ENCODE measurements at places on chromosomes 7 and 10.

- DNase-seq, result no peak
Observed at GRCh38 chr10:33145451-33146188, 187.6 kb upstream of the ITGB1 start.

DNA sequence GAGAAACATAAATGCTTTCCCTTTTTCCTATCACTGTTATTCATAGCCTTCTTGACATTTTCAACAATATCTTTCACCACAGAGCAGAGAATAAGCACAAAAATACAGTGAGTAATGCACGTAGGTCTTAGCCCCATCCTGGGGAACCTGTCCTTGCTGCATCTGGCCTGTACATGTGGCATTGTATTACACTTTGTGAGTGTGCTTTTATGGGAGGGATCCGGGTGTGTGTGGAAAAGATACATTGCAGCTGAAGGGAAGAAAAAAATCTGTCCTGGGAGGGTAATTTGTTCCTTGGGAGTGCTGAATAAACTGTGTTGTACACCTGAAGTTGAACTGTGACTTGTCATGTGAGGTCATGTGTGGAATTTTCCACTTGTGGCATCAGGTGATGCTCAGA, 422.7 kb upstream of the LRGUK start:
- DNase-seq, result no peak

GRCh38 chr10:2990764-2991163, 76.6 kb upstream of the PFKP start:
- no peak for DNase-seq

DNA sequence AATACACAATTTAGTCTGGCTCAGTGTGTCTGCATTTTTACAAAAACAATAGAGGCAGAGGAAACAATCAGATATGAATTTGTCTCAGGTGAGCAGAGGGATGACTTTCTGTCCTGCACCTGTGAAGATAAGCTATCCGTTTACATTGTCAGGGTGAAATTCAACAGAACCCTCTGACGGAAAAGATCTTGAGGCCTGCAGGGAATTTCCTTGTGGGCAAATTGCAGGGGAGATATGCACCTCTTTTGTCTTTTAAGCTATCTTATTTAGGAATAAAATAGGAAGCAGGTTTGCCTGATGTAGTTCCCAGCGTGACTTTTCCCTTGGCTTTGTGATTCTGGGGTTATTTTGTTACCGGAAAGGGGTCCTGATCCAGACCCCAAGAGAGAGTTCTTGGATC, 325.1 kb downstream of the GALNT17 start:
- DNase-seq, result no peak

DNA sequence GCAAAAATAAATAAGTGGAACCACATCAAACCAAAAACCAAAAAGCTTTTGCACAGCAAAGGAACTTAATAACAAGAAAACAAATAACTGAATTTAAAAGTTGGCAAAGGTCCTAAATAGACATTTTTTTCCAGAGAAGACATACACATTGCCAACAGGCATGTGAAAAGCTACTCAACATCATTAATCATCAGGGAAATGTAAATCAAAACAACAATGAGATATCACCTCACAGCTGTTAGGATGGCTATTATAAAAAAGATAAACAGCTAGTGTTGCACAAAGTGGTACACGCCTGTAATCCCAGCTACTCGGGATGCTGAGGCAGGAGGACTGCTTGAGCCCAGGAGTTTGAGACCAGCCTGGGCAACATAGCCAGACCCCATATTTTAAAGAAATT, 2.2 kb upstream of the SUN3 start:
- DNase-seq, result no peak

GRCh38 chr10:112843623-112844022, 106.4 kb upstream of the TCF7L2 start:
- DNase-seq, result no peak

- no peak for DNase-seq
Observed at GRCh38 chr10:100808876-100809275, 63.5 kb downstream of the PAX2 start.

DNA sequence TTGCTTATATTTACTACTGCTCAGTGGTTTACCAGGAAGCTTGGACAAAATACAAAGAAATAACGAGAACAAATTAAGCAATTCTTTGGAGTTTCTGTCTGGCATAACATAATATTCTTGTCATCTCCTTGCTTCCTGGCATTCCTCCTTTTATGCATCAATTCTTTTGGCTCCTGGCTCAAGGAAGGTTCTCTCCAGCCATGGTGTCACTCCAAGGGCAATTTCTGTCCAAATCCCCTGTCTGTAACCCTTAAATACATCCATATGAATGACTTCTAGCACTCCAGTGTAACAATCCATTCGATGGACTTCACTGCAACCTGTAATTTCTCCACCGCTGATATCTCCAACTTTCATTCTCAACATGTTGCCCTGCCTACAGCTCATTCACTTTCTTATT, 617.7 kb upstream of the ANKRD30A start:
- DNase-seq, result no peak

- no peak for DNase-seq
Observed at GRCh38 chr10:97850446-97850845, 803 bp downstream of the GOLGA7B start.

- DNase-seq, result no peak
Observed at GRCh38 chr10:61487506-61487905, 34.3 kb upstream of the TMEM26 start.

GRCh38 chr10:77541247-77541646, 96.4 kb downstream of the KCNMA1 start:
- DNase-seq, result no peak

GRCh38 chr7:46071601-46072000, 150.5 kb upstream of the IGFBP3 start:
- no peak for DNase-seq

- no peak for DNase-seq
Observed at GRCh38 chr10:62511656-62512055, 137.5 kb downstream of the ZNF365 start.

DNA sequence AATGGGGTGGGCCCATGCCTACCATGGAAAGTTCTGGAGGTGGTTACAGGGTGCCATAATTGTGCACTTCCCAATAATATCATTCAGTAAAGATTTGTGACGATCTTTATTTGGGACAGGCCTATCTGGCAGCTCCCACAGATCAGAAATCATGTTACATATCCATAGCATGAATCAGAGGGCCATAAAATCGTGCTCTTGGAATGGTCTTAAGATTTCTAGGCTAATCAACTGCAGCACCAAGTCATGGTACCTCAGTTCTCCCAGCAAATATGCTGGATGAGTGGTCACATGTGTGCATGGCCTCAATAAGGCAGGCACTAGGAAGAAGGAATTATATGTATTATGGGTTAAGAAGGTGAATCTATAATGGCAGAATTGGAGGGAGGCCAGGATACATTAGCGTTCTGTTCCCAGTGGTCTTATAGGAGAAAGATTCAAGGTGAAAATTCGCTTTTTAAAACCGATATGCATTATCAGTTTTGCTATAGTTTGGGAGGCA, 134.7 kb downstream of the NRP1 start:
- DNase-seq, result no peak

- DNase-seq, result no peak
Observed at GRCh38 chr7:146054909-146055308, 61.7 kb upstream of the CNTNAP2 start.

DNA sequence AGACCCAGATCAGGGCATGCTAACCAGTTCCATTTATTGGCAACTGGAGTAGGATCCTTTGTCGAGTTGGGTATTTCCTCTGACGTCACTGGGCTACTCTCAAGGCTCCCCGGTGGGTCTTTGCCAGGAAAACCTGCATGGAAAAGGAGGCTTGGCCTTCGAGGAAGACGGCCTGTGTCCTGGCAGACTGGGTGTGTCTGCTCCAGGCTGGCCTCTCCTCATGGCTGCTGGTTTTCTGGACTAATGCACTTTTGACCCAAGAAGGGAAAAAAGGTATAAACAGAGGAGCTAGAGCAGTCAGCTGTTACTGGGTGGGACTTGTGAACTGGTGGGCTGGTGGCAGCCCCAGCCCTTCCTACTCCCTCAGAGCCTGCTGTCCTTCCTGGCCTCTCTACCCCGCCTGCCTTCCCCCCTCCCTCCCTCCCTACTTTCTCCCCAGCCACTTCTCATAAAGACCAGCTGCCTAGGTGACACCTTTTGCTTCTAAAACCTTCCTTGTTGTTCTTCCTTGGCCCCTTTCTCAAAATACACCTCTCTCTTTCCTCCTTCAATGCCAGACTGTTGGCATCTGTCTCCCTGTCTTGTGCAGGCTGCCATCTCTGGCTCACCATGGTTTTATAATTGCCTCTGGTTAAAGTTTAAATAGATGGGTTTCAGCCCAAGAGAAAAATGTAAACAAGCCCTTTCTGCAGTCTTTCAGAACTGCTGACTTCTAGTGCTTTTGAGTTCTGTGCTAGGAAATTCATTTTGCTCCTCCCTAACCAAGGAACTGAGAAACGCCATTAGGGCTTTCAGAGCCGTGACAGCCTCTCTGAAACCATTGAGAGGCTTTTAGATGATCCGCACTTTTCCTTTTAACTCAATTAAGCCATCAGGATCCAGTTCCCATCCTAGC, 101.8 kb upstream of the MKLN1 start:
- DNase-seq, result peak; percentile 87

DNA sequence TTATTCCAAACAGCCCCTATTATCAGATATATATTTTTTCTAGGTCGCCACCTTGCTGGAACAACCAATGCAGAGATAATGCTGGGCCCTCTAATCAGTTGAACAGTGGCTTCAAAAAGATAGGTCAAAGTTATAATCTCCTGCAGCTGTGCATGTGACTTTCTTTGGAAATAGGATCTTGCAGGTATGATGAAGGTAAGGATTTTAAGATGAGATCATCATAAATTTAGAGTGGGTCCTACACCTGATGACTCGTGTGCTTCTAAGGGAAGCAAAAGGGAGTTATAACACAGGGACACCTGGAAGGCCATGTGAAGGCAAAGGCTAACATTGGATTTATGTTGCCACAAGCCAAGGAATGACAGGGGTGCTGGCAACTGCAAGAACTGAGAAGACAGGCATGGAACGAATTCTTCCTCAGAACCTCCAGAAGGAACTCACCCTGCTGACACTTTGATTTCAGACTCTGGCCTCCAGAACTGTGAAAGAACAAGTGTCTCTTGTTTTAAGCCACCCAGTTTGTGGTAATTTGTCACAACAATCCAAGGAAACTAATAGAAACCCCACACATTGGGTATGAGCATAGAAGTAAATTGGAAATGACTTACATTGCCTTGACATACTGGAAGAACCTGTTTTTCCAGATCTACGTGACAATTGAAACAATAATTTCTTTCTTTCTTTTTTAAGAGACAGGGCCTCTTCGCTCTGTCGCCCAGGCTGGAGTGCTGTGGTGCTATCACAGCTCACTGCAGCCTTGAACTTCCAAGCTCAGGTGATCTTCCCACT, 34.4 kb downstream of the CCDC71L start:
- DNase-seq, result no peak

DNA sequence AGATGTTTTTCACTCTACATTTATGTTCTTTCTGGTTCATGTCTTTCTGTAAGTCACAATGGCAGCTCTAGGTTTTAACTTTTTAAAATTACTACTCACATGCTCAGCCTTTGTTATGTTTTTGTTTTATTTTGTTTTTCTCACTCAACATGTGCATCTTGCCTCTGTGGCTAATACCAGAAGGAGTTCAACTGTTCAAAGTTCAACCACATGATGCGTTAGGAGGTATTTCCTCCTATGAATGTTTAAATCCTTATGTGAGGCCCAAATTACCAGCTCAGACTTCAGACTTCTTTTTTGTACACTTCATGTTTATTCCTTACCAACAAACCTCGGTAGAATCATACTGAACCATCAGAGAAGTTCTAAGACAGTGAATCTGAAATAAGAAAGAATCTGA, 151.6 kb downstream of the MALRD1 start:
- no peak for DNase-seq

DNA sequence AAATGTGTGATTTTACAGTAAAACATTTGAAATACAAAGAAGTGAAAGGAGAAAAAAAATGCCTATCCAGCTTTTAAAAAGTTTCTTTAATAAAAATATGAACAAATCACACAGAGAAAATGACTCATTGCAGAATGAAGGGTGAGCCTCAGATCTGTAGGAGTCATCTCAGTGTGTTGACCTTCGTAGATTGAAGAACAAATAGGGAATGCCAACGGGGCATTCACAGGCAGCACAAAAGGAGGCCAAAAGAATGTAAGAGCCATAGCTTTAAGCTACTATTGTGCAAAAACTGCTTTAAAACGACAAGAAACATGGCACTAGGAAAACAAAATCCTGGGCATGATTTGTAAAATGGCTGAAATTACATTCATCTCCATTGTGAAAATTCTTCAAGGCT, 782.7 kb upstream of the CELF2 start:
- DNase-seq, result no peak

DNA sequence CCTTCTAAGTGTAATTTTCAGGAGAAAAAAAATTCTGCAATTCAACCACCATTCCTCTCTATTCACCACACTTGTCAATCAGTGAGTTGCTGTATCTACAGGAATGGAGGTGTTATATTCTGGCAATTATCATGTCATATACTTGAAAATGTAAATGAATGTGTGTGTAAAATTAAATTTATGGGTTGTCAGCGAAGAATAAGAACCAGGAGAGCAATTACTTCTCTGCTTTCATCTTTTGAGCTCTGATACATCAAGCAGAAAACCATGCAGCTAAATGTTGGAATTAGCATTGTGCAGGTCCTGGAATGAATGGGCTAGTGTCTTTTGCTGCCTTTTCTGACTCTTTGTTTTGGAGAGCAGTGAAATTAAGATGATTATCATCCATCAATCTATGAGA, 207.6 kb downstream of the FOXP2 start:
- peak; percentile 50 for DNase-seq

GRCh38 chr7:9961161-9961922, 1012.3 kb upstream of the PHF14 start:
- DNase-seq, result no peak

DNA sequence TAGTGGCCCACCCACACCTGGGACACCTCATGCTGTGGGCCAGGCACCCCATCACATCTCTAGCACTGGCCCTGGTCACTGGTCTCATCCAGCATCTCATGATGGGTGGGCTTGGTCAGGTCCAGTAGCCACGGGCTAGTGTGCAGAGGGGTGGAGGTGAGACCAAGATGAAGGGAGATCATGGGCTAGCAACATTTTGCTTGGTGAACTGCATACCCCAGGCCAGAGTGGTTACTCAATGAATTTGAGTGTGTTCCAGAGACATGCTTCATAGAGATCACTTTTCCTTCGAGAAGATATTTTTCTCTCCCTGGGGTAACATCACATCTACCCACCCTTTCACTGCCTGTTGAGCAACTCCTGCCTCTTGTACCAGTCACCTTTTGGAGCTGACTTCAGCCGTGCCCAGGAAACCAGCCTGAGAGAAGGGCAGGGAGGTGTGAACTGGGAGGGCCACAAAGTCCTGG, 44.2 kb downstream of the MINDY4 start:
- DNase-seq, result no peak

DNA sequence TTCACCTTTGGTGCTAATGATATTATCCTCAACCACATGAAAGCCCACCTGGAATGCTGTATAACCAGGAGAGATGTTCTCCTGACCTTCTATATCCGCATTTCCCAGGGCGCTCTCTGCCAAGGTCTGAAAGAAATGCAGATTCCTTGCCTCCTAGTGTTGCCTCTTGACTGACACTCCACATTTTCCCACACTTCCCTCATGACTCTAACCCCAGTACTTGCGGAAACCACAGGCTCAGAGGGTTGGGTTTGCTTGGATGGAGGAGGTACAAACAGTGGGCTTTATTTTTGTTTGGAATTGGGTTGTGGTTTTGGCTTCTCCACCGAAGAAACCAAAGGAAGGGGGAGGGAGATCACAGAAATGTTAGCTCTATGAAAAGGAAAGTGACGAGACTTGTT, 222.9 kb upstream of the CELF2 start:
- DNase-seq, result no peak

All from NCI-H187 (cell line).